ENCODE measurements at places on chromosomes 3 and 15.

DNA sequence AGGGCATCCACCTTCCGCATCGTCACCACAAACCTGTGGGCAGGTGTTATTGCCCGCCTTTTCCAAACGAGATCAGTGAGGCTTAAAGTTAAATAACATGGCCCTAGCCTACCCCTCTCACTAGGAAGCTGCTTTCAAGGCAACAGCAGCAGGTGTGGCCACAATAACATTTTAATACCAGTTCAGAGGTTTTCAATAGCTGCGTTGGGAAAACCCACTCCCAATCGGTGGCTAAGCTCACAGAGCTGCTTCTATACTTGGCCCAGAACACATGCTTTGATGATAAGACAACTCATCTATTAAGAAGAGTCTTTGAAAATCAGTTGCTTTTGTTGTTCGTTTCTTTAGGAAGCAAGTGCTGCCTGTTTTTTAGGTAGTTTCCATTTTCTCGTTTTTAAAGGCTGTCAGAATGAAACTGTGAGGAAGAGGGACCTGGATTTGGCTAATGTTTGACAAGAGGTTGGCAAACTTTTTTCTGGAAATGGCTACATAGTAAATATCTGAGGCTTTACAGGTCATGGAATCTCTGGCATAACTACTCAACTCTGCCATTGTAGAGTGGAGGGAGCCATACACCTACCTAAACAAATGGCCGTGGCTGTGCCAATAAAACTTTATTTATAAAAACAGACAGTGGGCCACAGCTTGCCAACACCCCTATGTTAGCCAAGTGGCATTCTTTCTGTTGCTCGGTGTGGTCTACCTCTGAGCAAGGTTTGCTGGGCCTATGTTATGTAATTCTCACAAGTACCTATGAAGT, 179.6 kb downstream of the FEZF2 start:
- DNase-seq, result no peak

DNA sequence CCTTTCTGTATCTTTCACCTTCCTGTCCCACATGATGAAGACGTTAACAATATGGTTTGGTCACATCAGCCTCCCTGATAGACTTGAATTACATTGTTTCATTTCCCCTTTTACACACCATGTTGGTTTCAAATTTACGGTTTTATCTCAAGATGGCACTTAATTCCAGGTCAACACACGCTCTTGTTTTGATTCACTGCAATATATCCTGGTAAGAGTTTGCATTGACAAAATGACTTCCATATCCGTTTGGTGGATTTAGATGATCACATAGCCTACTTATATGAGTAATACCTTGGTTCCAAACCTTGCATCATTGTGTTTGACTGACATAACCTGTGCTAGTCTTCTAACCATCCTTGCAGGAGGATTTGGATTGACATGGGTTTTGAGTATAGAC, 499.4 kb downstream of the ROBO1 start:
- DNase-seq, result no peak

GRCh38 chr3:46202535-46202934, 5.6 kb downstream of the CCR1 start:
- DNase-seq, result no peak

- DNase-seq, result no peak
These were observed 47.0 kb upstream of the TRPM1 start for GRCh38 chr15:31148297-31149087.

DNA sequence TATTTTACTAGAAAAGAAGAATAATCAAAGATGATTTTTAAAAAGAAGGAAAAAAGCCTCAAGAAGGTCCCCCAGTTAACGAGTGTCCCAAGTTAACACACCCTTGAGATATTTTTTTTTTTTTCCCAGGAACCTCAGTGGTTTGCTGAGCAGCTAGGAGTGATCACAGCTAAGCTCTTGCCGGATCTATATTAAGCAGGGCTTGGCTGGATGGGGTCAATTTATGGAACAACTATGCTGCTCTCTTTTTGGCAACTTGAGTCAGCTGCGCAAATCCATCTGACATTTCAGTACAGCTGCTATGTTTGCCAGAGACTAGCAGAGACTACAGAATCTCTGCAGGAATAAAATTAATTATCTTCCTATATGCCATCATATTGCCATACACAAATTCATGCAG, at the start of gene LMOD3:
Gene LMOD3 (minus strand): TSS at position 193 of the 400 bp plus-strand sequence. CDS start 209 bp downstream, outside the sequence.
- DNase-seq, result no peak

DNA sequence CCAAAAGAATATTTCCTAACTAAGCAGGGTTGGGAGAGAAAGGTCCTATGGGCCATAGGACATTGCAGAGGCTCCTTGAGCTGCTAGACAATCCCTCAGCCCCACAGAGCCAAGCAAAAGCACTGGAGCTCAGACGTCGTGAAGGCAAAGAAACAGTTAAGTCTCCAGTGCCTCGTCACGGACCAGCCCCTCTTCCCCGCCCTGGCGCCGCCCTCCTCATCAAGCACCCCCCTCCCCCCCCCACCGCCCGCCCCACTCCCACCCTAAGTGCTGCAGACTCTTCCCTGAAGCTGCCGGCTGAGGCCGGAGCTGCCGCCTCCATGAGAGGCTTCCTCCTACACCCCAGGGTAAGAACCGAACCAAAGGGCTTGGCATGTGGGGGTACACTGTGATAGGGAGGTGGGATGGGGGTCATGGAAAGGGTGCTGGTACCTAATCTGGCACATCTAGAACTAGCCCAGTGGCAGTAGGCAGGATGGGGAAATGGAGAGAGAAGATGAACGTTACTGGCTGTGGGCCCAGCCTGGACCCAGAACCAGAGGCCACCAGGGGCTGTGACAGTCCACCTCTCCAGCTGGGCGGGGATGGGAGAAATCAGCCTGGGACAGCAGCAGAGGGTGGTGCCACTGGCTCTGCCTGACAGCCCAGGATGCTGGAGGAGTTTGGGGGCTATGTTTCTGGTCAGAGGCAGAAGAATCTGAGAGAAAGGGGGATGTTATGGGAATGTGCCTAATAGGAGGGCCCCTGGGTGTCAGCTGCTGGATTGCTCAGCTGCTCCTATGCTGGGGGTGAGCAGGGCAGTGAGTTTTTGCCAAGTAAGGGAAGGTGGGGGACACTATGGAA, at the start of gene MAP1A:
Gene MAP1A (plus strand): TSS at position 255 of the 843 bp plus-strand sequence. CDS start 3,866 bp downstream, outside the sequence.
- peak; percentile 88 for DNase-seq

GRCh38 chr3:138031536-138031935, 21.6 kb downstream of the CLDN18 start:
- DNase-seq, result no peak

- no peak for DNase-seq
These were observed 31.7 kb downstream of the GPR149 start for GRCh38 chr3:154398084-154398967.

- no peak for DNase-seq
These were observed 47.8 kb upstream of the USP50 start for GRCh38 chr15:50594311-50594710.

DNA sequence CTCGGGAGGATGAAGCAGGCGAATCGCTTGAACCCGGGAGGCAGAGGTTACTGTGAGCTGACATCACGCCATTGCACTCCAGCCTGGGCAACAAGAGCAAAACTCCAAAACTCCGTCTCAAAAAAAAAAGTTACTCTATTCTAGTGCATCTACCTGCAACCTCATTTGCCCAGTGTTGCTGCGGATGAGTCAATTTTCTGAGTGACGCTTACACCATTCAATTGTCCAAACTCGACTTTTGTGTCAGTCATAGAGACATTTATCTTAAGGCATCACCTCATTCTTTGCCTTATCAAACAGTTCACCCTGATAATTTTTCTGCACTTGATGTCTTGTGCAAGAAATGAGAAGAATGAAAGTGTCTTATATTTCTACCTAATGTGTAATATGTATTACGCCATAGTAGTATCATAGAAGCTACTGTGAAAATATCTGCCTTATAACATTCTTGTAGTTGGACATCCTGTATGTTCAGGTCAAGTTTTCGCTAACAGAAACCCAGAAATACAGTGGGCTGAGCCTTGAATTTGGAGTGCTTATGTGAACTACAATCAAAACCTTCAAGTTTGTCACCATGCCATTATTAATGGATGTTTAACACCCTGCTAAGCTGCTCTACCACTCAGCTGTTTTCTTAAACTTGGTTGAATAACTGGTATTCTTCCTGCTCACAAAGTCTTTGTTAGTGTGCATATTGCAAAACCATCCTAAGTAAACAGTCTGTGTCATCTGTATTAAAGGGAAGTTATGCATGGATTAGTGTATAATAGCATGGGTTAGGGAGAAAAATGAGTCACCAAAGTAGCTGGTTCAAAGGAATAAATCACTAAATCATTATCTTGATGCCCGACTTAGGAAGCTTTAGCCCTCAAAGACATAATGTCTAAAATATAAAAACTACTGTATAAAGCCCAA, 531.0 kb upstream of the NR2F2 start:
- DNase-seq, result no peak

DNA sequence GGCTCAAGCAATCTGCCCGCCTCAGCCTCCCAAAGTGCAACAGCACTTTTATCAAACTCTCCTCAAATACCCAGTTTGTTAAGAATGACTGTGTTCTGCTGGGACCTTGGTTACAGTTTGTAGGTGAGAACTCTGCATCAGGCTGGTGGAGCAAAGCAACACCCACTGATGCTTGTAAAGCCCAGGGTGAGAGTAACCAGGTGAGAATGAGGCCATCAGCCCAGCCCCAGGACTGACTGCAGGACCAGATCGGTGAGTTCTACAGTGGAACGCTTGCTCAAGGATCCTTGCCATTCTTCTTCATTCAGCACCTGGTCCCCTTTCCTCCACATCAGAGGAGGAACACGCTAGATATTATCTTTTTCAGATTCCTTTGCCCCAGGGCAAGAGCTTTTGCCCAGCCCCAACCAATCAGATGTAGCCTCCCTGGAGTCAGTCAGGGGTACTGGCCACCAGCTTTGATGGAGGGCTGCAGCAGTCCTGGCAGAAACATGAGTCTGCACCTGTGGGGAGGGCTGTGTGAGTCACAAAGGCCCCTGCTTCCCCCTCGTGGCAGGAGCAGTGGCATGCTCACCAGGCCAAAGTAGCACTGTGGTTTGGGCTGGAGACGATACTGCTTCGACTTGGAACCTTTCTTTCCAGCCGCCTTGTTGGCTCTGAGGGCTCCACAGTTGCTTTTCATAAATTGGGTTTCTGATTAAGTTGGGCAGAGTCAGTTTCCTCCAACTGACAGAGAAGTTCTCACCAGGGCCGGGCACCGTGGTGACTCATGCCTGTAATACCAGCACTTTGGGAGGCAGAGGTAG, 3.5 kb upstream of the SHISA5 start:
- no peak for DNase-seq

DNA sequence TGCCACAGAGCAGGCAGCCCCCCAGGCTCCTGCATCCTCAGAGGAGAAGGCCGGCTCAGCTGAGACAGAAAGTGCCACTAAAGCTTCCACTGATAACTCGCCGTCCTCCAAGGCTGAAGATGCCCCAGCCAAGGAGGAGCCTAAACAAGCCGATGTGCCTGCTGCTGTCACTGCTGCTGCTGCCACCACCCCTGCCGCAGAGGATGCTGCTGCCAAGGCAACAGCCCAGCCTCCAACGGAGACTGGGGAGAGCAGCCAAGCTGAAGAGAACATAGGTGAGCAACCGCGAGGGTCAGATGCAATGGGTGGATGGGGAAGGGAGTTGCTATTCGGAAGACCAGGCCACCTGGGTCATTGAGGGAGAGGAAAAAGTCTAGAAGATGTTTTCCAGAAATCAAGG, 53.0 kb downstream of the GAP43 start:
- DNase-seq, result no peak

GRCh38 chr15:43249236-43249635, 17.5 kb downstream of the TGM5 start:
- no peak for DNase-seq
